ENCODE measurements at places on chromosomes 7 and 10.

GRCh38 chr10:70996549-70996948, 108.2 kb upstream of the PCBD1 start:
- DNase-seq, result no peak

DNA sequence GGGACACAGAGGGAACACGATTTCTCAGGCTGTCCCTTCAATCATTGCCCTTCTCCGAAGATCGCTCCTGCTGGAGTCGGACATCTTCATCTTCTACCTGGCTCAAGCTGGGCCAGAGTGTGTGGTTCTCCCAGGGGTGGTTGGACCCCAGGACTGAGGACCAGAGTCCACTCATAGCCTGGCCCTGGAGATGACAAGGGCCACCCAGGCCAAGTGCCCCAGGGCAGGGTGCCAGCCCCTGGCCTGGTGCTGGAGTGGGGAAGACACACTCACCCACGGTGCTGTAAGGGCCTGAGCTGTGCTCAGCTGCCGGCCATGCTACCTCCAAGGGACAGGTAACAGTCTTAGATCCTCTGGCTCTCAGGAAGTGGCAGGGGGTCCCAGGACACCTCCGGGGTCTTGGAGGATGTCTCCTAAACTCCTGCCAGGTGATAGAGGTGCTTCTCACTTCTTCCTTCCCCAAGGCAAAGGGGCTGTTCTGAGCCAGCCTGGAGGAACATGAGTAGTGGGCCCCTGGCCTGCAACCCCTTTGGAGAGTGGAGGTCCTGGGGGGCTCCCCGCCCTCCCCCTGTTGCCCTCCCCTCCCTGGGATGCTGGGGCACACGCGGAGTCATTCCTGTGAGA, 23.3 kb downstream of the TBATA start:
- no peak for DNase-seq

DNA sequence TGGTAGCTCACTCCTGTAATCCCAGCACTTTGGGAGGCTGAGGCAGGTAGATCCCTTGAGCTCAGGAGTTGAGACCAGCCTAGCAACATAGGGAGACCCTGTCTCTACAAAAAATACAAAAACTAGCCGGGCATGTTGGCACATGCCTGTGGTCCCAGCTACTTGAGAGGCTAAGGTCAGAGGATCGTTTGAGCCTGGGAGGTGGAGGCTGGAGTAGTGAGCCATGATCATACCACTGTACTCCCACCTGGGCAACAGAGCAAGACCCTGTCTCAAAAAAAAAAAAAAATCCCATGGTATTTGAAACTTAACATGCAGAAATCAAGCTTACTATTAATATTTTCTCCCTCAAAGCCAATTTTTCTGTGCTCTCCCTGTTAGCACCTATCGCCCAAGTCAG, 5.9 kb downstream of the SFXN2 start:
- no peak for DNase-seq

DNA sequence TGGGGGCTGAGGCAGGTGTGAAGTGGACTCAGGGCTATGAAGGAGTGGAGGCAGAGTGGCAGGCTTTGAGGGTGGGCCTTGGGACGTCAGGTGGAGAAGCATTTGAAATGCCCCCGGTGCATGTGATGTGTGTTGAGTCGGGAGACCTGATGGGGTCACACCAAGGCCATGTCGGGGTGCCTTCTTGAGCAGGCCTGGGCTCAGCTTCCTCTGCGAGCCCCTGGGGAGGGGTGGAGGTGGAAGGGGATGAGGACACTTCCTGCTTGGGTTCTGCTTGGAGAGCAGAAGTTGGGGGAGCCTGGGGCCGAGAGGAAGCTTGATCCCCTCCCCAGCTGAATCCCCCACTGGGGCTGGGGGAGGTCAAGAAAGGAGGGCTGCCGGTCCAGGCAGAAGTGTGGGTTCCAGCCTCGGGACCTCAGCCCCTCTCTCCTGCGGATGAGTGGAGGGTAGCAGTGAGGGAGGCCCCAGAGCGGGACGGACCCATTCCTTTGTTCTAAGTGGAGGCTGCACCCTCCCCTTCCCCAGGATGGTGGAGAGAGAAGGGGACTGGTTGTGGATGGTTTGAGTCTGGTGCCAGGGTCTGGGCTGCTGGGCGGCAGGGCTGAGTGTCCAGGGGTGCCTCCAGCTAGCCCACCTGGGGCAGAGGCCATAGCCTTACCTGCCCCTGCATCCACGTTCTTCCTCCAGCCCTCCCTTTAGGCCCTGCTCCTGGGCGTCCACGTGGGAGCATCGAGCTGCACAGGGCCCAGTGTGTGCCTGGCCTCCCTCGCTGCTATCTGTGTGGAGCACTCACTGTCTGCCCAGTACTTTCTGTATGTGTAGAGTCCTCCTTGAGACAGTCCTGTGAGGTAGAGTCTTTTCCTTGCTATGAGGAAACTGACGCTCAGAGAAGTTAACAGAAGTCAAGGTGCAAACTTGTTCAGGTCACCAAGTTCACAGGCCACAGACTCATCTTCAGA, 36.7 kb downstream of the PRF1 start:
- DNase-seq, result no peak

DNA sequence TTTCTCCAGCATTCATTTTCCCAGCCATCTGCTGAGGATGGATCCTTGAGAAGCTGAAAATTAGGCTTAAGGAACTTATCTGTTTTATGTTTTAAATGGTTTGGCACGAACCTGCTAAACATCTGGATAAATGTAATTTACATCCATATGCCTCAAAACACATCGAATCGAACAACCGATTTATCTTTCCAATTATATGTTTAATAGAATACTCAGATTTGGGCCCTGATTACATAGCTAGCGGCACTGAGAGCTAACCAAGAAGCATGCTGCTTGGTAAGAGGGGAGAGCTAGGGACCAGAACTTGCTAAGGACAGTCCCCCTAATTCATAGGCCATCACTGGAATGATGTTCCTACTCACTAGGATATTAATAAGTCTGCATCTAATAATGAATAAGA, 144.4 kb downstream of the BUB3 start:
- no peak for DNase-seq

- DNase-seq, result no peak
These were observed 60.2 kb downstream of the TASOR2 start for GRCh38 chr10:5744849-5745248.

Data from stimulated activated CD4-positive, alpha-beta T cell treated with anti-CD3 and anti-CD28 coated beads, Interleukin-4, amount 100 ng/mL, for 48 hours (primary cell).